ENCODE measurements at places on chromosomes 2 and 18.

GRCh38 chr2:241815477-241816430 lies 6.8 kb downstream of the NEU4 start:
- DNase-seq: no peak

GRCh38 chr2:10538224-10538894 lies 90.2 kb upstream of the ODC1 start:
- no peak for DNase-seq

DNA sequence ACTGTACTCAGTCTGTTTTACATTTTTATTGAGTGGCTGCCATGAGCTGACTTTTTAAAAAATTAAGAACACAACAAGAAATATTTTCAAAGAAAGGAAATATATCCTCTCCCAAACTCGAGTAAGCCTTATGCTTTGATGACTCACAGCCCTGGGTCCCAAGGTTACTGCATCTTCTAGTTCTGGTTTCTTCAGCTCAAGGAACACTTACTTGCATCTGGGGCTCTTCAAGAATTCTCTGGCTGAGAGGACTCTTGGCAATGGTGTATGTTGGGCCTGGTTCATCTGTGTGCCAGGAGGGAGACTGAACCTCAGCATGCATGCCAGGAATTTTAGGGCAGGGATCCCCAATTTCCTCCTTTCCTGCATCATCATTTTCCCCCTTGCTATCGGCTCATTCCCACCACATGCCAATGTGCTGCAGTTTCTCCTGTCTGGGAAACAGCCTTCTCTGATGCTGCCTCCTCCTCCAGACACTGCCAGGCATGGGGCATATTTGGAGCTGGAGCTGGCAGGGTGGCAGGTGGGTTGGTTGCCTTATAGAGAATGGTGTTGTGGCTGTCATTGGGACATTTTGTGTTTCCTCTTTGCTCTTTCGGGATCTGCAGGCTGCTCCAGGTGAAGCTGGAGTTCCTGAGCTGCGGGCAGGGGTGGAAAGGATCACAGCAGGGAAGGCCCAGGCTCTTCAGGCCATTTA lies 192.2 kb upstream of the HS6ST1 start:
- no peak for DNase-seq

DNA sequence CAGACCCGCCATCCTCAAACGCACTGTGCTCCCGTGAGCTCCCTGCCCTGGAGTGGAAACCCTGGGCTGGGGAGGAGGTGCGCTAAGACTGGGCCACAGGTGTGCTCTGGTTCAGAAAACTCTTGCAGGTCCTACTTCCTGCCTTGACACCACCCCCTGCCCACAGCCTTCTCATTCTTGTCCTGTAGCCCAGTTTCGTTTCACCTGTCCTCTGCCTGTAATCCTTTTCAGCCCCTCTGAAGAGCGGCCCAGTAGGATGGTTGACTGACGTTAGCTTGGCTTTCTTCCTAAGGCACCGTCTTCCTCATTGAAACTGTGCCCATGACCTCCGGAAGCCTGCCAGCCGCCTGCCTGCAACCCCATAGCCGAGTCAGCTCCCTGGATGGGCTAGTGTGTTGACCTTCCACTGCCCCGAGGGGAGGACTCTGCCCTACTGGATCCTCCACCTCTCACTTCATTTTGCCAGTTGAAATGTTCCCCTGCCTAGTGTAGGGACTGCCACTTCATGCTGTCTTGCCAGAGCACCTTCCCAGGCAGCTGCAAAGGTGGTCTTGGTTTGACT lies 116.9 kb downstream of the AGAP1 start:
- no peak for DNase-seq

- DNase-seq: no peak
These were observed 88.4 kb downstream of the DSEL start for GRCh38 chr18:67428158-67428557.

DNA sequence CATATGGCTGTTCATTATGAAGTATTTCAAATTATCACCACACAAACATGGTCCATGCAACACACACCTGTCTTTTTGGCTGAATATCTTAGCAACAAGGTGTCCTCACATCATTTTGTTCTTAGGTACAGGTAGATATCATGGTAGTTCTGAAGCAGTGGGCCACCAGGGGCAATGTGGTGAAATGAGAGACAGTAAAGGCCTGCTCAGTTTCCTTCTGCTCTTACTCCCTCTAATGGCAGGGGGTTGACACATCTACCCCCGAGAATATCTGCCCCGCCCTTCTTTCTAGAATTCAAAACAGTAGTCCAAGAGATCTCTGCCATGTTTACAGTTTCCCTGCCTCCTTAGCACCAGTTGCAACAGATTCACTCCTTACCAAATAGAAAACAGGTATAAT lies 147.0 kb upstream of the KLHL14 start:
- no peak for DNase-seq

GRCh38 chr18:44671914-44672313 lies 8.8 kb upstream of the SETBP1 start:
- DNase-seq: no peak

GRCh38 chr2:217919781-217920351 lies 82.9 kb downstream of the TNS1 start:
- DNase-seq: no peak

GRCh38 chr2:29562896-29563295 lies 358.5 kb downstream of the ALK start:
- DNase-seq: peak; percentile 33

Data from NCI-H187 (cell line).